Ureter (tissue), 1 donor: ENCODE measurements at places on chromosomes 16 and 17.
A peak's percentile ranks its signal among the peaks of the same experiment; 100 is the strongest.

GRCh38 chr16:50522324-50522723 lies 25.9 kb upstream of the NKD1 start:
- no peak for DNase-seq

DNA sequence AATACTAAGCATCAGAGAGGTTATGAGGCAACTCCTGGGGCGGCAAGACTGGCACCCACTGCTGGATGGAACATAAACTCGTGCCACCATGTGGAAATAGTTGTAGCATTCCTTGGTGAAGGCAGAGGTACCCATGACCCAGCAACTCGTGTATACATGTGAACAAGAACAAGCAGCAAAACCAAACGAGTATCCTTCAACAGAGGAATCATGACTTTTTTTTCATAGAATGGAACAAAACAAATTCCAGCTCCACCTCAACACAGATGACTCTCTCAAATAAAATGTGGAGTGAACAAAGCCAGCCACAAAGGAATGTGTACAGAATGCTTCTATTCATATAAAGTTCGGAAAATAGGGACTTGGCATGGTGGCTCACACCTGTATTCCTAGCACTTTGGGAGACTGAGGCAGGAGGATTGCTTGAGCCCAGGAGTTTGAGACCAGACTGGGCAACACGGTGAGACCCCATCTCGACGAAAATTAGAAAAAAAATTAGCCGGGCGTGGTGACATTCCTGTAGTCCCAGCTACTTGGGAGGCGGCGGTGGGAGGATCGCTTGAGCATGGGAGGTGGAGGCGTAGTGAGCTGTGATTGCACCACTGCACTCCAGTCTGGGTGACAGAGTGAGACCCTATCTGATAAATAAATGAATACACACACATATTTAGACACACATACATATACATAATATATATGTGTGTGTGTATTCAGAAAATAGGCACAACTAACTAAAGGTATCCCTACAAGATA lies 35.3 kb downstream of the B9D1 start:
- DNase-seq, result no peak

DNA sequence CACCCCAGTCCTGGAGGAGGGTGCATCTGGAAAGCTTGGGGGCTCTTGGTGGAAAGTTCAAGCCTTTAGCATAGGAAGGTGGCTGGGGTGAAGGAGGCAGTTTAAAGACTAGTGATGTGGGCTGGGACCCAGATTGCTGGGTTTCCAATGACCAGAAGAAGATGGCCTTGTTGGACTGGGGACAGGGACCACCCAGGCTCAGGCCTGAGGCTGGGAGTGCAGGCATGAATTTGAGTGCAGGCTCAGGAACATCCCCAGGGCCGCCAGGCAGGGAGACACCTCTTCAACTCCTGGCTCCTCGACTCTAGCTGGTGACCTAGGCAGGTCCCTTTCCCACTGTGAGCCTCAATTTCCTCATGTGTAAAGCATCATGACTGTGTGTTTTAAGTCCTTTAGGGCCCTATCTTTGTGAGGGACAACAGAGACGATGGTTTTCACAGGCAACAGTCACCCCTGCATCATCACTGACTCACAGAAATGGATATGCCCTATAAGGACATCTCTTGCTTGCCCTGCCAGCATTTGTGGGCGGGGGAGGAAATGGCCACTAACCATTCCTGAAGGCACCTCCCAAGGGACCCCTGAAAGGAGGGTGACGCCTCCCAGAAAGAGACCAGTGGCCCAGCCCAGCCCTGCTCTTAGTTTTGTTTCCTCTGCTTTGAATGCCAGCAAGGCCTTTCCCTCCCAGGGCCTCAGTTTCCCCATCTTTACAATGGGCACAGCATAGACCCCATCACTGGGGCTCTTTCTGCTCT lies 11.1 kb downstream of the NLRC5 start:
- no peak for DNase-seq

DNA sequence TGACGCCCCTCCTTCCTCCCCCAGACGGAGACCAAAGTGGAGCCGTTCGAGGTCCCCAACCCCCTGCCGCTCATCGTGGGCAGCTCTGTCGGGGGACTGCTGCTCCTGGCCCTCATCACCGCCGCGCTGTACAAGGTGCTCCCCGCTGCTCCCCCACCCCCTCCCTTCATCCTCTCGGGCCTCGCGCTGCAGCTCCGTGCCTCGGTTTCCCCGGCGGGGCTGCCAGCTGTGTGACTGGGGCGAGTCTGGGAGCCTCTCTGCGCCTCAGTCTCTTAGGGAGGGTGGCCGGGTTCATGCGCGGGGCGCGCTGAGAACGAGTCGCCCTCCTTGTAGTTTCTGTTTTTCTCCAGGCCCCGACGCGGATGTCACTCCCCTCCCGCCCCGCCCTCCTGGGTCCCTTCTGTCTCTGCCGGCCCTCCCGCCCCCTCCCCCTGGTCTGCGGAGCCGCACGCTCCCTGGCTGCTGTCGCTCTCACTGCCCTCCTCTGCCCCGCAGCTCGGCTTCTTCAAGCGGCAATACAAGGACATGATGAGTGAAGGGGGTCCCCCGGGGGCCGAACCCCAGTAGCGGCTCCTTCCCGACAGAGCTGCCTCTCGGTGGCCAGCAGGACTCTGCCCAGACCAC lies 23.7 kb upstream of the ITGAX start:
- DNase-seq, result no peak

- peak; percentile 54 for DNase-seq
These were observed 735 bp downstream of the ZNF652 start for GRCh38 chr17:49361129-49361901.

DNA sequence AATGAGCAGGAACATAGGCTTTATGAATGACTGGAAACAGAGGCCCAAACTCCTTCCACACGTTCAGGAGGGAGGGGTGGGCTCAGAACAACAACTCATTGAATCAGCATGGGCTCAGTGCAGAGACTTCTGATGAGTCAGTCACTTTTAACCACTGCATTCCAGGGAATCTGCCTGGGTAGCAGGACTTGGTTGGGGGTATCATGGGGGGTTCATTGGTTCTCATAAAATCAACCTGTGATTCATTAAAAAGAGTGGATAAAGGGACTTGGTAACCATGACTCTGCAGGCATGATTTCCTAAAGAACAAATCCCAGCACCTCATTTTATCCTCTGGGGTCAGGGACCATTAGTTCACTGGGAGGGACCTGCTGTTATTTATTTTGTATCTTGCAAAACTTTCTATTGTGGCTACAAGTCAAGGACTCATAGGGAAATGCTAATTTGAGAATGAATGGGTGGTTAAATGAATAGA lies 13.8 kb downstream of the ITGB3 start:
- DNase-seq, result no peak

- no peak for DNase-seq
These were observed 30.9 kb downstream of the CBLN1 start for GRCh38 chr16:49250689-49251088.

DNA sequence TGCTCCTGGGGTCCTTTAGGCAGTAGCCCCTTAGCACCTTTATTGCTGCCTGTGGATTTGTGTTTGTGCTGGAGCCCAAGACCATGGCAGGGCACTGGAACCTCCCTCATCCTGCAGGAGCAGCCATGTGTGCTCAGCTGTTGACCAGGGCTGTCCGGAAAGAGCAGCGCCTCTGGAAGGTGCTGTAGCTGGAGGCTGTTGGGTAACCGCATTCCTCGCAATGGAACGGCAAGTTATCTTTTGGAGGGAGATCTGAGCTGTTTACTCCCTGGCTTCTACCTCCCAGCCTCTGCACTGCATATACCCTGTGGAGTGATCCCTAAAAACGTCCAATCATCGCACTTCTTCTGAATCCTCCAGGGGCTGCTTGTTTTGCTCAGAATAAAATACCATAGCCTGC lies 291.0 kb downstream of the SNX29 start:
- DNase-seq, result no peak

- DNase-seq, result no peak
These were observed 2.9 kb downstream of the NUP93 start for GRCh38 chr16:56732832-56733231.

DNA sequence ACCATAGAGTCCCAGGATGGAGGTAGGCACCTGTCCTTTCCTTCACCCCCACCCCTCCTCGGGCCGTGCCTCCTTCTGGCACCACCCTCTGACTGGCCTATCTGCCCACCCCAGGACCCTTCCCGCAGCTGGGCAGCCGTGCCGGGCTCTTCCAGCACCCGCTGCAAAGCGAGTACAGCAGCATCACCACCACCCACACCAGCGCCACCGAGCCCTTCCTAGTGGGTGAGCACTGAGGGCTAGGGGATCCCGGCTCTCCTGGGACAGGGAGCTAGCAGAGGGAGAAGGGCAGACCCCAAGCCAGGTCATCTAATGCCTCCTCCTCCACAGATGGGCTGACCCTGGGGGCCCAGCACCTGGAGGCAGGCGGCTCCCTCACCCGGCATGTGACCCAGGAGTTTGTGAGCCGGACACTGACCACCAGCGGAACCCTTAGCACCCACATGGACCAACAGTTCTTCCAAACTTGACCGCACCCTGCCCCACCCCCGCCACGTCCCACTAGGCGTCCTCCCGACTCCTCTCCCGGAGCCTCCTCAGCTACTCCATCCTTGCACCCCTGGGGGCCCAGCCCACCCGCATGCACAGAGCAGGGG lies 7.8 kb downstream of the GALK1 start:
- DNase-seq, result no peak

DNA sequence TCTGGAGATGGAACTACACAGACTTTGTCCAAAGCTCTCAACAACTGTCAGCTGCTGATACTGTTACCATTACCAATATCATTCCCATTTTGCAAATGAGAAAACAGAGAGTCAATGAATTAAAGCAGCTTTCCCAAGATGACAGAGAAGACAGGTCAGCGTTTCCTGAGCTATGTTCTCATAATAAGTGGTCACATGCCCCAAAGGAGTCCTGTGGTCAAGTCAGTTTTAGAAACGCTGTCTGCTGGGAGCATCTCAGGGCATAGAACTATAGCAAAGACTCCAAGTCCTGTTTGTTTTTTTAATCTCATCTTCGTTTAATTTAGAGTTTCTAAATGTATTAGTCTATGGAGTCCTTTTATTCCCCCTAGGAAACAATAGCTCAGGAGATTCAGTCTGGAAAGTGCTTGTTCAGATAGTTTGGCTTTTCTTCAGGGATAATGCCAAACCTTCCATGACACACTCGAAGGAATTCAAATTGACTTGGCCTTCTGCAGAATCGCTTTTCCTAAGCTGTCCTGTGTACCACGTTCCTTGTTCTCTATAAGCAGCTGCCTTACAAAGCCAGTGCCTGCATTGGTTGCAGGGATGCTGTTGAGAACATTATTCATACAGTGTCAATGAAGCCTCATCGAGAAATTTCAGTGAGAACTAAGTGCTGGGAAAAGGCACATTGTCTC lies 12.1 kb downstream of the CCDC42 start:
- no peak for DNase-seq

GRCh38 chr17:82435103-82435502 lies 15.4 kb downstream of the CYBC1 start:
- no peak for DNase-seq

- no peak for DNase-seq
These were observed 1.6 kb upstream of the HOXB7 start for GRCh38 chr17:48612456-48612853.

- DNase-seq, result no peak
These were observed 667 bp upstream of the KIF19 start for GRCh38 chr17:74325376-74325742.

- DNase-seq, result no peak
These were observed 96.7 kb downstream of the SEC14L1 start for GRCh38 chr17:77237232-77238008.

- DNase-seq, result no peak
These were observed 337.5 kb downstream of the SOX9 start for GRCh38 chr17:72458301-72458700.

GRCh38 chr16:47461598-47462266 lies 601 bp downstream of the PHKB start:
- no peak for DNase-seq

DNA sequence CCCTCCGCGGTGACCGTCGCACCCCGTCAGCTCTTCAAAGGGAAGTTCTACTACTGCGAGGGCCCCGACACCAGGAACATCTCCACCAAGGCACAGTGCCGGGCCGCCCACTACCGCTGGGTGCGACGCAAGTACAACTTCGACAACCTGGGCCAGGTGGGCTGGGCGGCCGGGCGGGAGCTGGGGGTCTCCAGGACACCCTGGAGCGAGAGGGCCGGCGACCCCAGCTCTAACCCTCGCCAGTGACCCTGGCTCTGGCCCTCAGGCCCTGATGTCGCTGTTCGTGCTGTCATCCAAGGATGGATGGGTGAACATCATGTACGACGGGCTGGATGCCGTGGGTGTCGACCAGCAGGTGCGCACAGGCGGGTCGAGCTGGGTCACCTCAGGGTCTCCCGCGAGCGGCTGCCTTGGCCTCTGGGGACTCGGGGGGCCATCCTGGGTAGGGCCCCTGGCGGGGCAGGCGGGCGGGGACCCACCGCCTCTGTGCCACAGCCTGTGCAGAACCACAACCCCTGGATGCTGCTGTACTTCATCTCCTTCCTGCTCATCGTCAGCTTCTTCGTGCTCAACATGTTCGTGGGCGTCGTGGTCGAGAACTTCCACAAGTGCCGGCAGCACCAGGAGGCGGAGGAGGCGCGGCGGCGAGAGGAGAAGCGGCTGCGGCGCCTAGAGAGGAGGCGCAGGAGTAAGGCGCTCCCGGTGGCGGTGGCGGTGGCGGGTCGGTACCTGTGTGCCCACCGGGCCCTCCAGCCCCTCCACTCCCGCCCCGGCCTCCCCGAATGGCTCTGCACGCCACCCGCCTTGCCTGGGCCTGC lies 13.4 kb downstream of the TPSG1 start:
- no peak for DNase-seq

- no peak for DNase-seq
These were observed 13.4 kb downstream of the EMC6 start for GRCh38 chr17:3682033-3682432.

GRCh38 chr17:65453204-65453931 lies 108.1 kb downstream of the AXIN2 start:
- no peak for DNase-seq

GRCh38 chr17:32912218-32912897 lies 15.6 kb upstream of the TMEM98 start:
- peak; percentile 79 for DNase-seq

DNA sequence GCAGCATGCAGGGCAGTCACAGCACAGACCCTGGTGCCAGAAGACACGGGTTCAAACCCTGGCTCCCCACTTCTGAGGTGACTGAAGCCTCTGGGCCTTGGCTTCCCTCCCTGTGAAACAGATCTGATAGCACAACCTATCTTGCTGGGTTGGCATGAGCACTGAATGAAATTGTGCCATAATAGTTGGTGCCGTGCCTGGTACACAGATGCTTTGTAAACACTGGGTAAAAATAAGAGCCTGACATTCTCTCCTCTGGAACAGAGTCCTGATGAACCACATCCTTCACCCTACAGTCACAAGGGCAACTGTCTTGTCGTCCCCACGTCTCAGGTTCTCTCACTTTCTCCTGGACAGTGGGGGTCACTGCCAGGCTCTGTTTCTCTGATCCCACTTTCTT lies 35.7 kb downstream of the NOS2 start:
- no peak for DNase-seq

DNA sequence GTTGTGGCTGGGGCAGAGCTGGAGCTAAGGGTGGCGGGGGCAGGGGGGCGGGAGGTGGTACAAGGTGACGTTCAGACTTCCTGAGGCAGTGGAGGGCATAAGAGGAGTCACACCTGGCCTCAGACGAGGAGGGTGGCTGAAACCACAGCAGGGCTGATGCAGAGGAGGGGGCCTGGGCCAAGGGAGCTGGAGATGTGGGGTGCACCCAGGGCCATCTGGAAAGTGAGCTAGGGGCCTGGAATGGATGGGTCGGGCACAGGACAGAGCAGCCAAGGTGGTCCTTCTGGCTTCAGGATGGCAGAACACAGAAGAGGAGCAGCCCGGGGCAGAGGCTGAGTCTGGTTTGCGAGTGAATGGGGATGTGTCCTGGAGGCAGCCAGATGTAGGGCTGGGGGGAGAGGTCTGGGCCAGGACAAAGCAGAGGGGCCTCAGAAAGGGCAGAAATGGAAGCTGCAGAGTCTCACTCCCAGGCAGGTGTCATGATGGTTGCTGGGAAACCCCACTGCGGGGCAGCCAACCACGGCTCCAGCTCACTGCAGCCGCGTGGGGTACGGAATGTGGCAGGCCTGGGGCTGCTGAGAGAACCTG lies 57.6 kb downstream of the PRMT7 start:
- DNase-seq, result no peak
